ENCODE measurements at places on chromosomes 4 and X. TPM values are rescaled to one million over a fixed set of nuclear protein-coding genes. Genes with fewer than 3 reads are reported as not detected.

Gene TBX22
- not detected for total RNA-seq

Gene GUCY2F
- total RNA-seq = not detected

Gene SLAIN2
- 58.1 TPM for total RNA-seq

Gene BLTP1
- 36.4 TPM for total RNA-seq

Gene TRAM1L1
- total RNA-seq = not detected

Gene CXCL11
- 0.48 TPM for total RNA-seq

Gene SLITRK4
- not detected for total RNA-seq

Gene MXRA5
- total RNA-seq = not detected

Gene NAP1L5
- 4.2 TPM for total RNA-seq

Gene JADE1
- 41.0 TPM for total RNA-seq
